Neural crest cell (in vitro differentiated cells): ENCODE measurements at places on chromosomes 11 and 22. TPM values are rescaled to one million over a fixed set of nuclear protein-coding genes. Genes with fewer than 3 reads are reported as not detected.
A peak's percentile ranks its signal among the peaks of the same experiment; 100 is the strongest.

Gene TRAF6
- 11.6 and 12.9 TPM in 2 replicates for total RNA-seq

Gene USP35
- 9.3 and 11.1 TPM in 2 replicates for total RNA-seq

Gene CCDC87
- total RNA-seq = 0.93 and 1.1 TPM in 2 replicates

Gene MPZL2
- not detected in 2 replicates for total RNA-seq

Gene CHEK1
- total RNA-seq = 105 and 106 TPM in 2 replicates

Gene SLC29A2
- total RNA-seq = 38.7 and 39.5 TPM in 2 replicates

Gene FADS2
- total RNA-seq = 939 and 976 TPM in 2 replicates

Gene PHF21B
- total RNA-seq = 36.5 and 40.4 TPM in 2 replicates

Gene OR5P2
- total RNA-seq = not detected in 2 replicates

Gene AMOTL1
- 67.5 and 69.0 TPM in 2 replicates for total RNA-seq

DNA sequence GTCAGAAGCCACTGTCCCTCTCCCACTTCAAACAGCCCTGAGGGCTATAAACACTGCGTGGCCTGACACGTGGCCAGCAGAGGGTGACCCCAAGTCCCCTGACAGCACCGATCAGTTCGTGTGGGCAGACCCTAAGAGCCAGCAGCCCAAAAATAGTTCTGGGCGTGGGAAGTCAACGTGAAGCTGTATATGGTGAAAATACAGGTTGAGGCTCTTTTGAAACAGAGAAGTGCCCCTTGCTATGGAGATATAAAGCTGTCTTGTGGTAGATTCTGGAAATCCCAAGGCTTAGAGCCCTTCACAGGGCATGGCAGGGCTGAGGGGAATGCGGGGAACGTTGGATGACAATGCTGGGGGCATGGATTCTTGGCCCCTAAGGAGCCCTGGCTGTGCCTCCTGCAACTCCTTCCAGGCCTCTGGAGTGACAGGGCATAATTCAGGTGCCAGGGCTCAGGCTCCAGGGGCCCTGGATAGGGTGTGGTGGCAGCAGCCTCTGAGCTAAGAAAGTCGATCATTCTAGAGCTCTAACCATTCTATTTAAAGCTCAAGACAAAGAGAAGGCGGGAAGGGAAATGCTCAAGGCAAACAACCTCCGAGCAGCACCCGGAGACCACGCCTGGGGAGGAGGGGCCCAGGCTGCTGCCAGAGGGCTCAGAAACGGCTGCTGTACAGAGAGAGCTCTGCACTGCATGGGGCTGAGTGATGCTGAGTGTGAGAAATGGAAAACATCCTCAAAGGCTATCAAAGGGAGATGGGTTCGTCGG, 60.4 kb upstream of the CD5 start:
- DNase-seq = peak; percentile 51

GRCh38 chr22:41411021-41411851, 29.5 kb downstream of the TEF start:
- no peak for DNase-seq

DNA sequence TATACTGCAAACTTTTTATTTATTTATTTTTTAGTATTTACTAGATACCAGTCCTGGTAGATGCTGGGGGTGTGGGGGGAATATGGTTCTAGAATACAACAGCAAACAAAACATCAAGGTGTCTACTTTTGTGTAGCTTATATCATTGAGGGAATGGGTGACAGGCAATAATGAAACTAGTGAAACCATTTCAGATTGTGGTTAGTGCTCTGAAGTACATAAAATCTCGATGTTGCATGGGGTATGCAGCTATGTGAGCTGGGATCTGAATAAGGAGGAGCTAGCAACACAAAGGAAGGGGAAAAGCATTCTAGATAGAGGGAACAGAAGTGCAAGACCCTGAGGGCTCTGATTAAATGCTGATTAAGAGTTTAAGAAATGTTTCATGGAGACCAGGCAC, 103.5 kb downstream of the WT1 start:
- DNase-seq = no peak

DNA sequence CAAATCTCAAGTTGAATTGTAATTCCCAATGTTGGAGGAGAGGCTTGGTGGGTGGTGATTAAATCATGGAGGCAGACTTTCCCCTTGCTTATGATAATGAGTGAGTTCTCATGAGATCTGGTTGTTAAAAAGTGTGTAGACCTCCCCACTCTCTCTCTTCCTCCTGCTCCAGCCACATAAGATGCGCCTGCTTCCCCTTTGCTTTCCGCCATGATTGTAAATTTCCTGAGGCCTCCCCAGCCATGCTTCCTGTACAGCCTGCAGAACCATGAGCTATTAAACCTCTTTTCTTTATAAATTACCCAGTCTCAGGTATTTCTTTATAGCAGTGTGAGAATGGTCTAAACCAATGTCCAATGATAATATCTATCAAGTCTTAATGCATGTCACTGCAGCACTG, 34.2 kb downstream of the SOX6 start:
- DNase-seq = no peak

- DNase-seq = no peak
Observed at GRCh38 chr11:64558065-64558745, 32.8 kb upstream of the SLC22A12 start.

GRCh38 chr11:133306019-133306418, 226.3 kb downstream of the OPCML start:
- no peak for DNase-seq

- DNase-seq = no peak
Observed at GRCh38 chr11:128926437-128927107, 16.1 kb downstream of the TP53AIP1 start.

DNA sequence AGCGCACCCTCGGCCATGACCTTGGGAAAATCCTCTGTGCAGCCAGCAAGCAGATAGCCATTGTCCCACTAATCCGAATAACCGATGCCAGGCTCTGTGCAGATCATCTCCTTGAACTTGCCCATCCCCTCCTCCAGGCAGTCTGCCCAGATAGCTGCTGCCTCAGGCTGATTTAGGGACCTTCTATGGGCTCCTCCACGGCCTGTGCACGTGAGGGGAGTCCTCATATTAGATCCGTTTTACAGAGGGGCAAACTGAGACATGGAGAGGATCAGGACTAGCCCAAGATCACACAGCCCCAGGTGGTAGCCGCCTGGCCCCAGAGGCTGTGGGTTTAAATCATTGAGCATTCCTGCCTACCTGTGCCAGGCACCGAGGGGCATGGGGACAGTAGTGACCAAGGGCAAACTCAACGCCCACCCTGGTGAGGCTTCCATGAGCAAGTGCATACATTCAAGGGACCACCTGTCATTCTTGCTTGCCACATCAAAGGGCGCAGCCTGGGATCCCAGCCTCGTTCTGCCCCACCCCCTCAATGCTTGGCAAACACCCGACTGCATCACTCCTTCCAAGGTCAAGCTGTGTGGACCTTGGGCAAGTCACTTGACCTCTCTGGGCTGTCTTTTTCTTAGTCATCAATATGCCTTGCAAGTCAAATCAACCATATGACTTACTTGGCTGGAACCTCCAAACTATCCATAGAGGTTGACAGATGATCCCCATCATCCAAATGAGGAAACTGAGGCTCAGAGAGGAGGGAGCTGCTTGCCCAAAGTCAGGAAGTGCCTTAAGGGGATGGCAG, 131.6 kb downstream of the MN1 start:
- DNase-seq = no peak

DNA sequence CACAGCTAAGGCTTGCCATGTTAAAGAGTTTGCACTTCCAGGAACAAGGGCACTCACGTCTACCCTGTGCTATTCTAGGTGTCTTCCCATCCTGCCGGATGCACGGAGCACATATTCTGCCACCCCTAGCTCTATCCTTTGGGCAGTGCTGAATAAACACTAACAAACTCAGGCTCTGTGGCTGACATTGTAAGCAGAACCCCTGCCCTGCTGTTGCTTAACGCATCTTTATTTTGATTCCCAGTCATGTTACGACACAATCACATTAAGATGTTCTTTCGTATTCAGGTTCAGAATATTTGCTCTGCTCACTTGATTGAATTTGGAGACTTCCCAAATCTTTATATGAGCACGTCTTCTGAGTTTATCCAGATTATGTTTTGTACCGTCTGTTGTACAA, 3.7 kb upstream of the HDHD5 start:
- no peak for DNase-seq

GRCh38 chr22:40403141-40403540, 32.7 kb downstream of the SGSM3 start:
- DNase-seq = no peak

DNA sequence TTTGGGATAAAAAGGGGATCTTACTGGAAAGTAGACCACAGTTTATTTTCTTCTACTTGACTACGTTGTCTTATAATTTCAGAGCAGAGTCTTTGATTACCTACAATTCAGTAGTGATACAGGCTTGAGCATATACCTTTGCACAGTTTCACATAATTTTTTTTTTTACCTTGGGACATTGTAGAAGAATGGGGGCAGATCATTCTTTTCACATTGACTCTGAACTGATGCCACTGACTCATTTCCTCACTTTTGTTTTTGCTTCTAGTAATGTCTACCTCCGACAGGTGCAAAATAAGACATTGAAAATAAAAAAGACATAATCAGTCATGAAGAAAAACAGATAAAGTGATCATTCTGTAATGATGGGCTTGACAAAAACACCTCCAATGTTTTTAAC, 688.3 kb upstream of the CHORDC1 start:
- DNase-seq = no peak

- DNase-seq = no peak
Observed at GRCh38 chr11:64216879-64217278, 9.1 kb downstream of the TRPT1 start.

DNA sequence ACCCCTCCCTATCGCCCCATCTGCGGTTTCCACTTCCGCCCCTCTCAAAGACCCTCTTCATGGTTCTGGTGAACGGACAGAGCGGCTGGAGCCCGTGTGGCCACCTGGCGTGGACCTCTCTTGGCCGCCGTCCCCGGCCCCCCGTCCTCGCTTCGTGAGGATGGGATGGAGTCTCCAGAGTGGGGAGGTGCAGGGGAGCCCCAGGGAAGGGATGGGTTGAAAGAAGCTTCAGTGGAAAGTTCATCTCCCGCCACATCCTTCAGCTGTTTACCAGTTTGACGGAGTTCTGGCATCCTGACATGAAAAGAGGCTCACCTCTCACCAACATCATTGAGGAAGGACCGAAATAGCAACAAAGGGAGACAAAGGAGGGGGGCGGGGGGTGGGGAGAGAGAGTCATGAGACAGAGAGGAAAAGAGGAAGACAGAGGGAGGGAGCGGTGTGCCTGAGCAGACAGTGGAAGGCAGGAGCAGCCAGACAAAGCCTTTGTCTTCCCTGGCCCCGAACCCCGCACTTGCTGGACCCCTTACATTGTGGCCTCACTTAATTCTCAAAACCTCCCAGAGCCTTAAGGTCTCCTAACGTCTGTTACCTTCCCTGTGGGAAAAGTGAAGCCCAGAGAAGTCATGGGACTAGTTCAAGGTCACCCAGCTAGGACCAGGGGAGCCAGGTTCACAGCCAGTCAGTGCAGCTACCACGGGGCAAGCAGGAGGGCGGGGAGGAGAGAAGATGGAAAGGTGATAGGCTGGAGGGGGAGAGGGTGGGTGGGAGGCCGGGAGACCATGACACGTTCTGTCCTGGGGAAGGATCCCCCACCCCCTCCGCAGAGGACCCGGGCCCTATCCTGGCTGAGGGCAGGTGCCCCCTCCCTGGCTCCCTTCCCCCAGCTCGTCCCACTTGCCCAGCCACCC, 54.9 kb downstream of the CD6 start:
- no peak for DNase-seq

DNA sequence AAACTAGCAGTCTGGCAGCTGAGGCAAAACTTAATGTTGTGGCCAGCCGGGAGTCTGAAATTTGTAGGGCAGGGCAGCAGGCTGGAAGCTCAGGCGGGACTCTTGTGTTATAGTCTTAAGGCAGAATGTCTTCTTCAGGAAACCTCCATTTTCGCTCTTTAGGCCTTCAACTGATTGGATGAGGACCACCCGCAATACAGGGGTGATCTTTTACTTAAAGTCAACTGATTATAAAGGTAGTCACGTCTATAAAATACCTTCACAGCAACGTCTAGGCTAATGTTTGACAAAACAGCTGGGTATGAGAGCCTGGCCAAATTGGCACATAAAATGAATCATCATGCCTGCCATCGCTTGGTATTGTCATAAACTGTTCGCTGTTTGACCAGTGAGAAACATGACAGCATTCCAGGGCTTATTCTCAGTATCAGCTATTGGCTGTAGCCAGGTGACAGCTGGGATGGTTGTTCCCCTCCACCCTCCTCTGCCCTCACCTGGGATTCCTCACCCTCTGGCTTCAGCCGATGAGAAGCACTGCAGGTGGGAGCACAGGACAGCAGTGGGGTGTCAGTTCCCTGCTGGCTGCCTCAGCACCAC, 6.6 kb upstream of the POU2F3 start:
- DNase-seq = no peak

DNA sequence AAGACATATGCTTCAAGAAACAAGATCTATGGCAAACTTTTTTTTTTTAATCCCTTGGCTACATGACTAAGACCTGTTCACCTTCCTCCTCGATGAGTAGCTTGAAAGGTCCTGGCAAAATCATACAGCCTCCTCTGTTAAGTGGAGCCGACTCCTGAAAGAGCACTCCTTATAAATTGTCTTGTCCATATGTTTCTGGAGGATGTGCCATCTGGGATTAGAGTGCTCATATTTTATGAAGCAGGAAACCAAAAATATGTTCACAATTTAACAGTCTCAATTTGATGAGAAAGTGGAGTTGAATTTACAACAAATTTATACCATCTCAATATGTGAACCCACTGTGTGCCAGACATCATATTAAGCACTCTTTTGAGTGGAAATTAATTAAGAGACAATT, 912.1 kb upstream of the FAT3 start:
- no peak for DNase-seq

DNA sequence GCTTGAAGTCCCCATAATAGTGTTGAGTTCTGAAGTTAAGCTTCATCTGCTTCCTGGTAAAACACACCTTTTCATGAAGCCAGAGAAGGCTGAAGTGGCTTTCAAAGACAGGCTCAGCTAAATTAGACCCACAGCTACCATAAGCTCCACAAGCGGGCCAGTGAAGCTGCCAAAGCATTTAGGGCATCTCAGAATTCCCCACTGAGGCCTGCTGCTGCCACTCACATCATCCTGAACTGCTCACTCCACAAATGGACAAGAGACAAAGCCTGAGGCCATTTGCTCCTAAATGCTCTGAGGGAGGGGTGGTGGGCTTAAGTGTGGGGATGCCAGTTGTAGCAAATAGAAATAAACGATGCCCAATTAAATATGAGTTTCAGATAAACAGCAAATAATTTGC, 14.6 kb downstream of the CCDC83 start:
- DNase-seq = no peak

- DNase-seq = no peak
Observed at GRCh38 chr22:29141078-29141688, 64.5 kb upstream of the EMID1 start.

DNA sequence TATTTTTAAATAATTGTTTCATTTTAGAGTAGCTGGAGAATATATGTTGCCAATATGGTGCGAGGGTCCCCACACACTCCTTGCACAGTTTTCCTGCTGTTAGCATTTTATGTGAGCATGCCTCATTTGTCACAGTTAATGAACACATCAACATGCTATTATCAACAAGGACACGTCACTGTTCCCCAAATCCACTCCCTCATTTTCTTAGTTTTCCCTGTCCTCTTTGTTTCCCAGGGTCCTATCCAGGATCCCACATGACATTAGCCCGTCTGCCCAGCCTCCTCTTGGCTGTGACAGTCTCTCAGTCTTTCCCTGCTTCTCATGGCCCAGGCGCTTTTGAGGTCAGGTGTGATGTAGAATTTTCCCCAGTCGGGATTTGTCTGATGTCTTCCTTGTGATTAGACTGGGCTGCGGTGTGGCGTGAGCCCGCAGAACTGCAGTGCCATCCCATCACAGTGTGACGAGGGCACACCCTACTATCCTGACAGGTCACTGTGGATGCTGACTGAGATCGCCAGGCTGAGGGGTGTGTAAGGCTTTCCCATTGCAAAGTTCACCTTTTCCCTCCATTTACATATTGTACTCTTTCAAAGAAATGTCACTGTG, 450.6 kb upstream of the B3GAT1 start:
- DNase-seq = no peak

GRCh38 chr11:122307476-122308035, 191.5 kb upstream of the BLID start:
- DNase-seq = no peak
